ENCODE measurements at places on chromosomes 7 and 10.

- no peak for DNase-seq
Measured at GRCh38 chr7:138900035-138900828, 81.0 kb downstream of the KIAA1549 start.

- DNase-seq = no peak
Measured at GRCh38 chr10:3770611-3771110, 14.3 kb downstream of the KLF6 start.

DNA sequence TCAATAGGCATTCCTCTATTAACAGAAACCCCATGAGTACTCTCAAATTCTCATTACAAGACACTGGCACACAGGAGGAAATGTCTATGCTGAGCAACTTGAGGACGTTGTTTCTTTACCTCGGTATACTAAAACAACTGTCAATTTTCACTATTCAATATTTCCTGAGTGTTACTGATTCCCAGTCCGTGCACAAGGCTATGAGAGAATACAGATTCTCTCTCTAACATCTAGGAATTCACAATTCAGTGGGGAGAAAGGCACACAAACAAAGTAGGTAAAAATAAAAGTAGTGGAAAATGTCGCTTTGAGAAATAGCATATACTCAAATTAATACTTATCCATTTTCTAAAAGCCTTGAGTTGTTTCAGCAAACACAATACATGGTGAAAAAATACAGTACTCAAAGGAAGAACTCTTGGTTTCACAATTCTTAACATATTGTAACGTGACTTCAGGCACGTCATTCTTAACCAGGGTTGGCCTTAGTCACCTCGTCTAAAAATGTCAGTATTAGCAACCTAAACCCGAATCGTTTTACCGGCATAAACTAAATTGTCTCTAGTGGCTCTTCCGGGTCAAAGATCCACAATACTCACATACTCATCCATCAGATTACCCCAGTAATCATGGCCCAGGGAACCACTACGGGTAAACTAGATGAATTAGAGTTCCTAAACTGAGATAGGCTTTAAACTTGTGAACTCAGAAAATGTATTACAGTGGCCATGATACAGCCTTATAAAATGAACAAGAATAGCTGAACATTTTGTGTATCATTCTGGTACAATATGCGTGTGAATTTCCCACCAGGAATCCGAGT, 1.5 kb downstream of the IPMK start:
- no peak for DNase-seq

DNA sequence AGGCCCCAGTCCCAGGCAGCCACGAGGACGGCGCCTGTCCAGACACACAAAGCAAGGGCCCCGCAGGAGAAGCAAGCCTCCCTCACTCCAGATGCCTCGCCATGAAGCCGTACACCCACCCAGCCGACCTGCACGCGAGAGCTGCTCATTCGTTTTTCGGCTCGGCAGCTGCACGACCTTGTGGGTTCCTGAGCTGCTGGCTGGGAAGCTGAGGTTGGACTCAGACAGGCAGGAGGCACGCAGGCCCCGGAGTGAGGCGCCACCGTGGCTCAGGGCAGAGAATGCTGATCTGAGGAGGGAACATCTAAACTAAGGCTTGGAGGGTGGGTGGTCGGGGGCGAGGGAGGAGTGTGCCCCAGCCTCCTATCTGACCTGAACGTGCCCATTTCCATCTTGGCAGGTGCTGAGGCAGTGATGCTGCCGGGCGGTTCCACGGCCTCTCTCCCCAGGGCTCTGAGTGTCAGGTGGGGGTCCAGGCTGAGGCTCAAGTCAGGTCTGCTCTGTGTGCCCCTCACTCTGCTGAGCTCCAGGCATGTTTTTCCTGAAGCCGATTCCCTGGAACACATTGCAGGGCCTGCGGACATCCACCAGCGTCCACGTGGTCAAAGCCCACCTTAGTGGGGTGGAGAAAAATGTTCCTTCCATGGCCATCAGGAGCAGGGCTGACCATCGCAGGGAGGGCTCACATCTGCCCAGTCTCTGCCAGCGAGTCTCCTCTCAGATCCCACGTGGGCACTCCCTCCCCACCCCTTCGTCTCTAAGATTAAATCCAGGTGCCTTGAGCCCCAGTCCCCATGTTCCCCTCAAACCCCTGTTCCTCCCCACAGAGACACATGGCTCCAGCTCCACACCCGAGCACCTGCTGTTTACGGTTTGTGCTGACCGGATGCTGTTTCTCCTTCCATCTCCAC, 28.1 kb upstream of the FAM20C start:
- DNase-seq = no peak

- DNase-seq = no peak
Measured at GRCh38 chr10:95321554-95322301, 30.9 kb upstream of the PDLIM1 start.

DNA sequence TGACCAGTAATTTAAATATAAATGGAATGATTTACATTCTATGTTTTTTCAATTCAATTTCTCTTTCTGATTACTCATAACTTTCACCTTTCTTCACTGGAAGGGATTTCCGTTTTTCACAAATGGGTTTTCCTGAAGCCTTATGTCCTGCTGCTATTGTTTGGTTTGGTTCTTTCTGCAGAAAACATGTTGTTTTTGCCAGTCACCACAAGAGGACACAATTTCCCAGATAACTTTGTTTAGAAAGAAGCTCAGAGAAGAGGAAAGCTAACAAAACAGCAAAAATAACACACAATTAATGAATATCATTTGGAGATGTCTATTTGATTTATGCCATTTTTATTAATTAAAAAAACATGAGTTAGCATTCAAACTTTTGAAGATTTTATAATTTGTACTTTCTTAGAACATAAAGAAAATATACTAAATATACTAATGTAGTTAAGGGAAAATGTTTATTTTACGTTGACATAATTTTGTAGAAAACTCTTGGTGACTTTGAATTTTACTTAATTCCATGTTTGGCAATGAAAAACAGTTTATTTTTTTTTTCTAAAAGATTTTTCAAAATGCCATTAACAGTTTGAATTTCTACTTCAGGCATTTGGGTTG, 4.6 kb upstream of the TWIST1 start:
- DNase-seq = peak; percentile 85

DNA sequence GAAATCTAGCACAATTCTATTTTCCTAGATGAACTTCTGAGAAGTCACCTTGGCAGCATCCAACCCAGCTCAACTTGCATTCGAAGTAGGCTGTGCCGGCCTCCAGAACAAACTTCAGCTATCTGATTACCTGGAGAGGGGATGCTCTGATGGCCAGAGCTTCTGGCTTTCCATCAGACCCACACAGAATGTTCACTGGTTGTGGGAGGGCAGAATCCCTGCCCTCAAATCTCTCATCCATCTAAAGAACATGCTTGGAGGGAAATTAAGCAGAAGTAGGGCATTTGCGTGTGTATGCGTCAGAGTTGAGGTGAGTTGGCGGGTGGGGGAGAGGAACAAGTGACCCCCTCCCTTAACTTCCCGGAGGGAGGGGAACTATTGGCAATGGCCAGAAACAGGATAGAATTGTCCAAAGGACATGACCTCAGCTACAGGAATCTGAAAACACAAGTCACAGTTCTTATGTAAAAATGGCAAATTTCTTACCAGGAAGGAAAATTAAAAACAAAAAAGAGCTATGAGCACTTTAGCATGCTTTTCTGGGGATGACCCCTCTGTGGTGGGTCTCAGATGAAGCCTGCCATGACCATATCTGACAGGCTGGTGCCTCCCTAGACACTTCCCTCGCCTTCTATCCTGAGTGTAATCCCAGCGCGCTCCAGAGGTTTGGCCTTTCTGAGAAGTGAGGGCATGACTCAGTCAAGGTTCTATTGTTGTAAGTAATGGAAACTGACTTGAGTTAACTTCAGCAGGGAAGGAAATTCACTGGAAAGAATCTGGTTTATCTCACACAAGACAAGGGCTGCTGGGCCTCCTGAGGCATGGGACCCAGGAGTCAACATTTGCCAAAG, 278.8 kb downstream of the RPS24 start:
- no peak for DNase-seq

DNA sequence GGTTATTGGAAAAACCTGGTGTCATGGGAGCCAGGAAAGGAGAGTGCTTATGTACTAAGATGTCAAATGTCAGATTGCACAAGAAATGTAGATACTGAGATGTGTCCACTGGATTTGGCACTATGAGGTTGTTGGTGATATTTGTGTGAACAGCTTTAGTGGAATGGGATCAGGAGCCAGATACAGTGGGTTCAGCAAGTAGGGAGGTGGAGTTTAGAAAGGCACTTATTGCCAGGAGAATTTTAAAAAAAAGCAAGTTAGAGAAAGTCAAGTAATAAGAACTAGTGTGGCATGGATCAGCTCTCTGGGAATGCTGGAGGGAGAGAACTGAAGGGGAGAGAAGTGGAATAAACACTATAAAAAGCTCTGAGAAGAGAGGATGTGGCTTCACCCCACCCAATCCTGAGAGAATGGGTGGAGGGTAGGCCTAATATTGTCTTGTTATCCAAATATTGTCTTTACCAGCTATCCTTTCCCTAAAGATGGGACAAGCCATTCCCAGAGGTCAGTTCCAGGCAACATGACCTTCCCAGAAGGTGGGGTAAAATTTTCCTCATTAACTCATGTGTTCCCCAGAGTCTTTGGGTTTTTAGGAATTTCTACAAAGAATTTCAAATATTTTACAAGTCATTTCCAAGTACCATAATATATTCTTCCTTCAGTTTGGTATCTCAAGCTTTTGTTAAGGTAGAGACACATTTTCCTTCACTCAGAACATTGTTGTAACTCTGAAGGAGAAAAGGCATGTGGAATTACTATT, 42.3 kb downstream of the ENTPD1 start:
- DNase-seq = no peak

GRCh38 chr10:31418481-31418880, 99.5 kb downstream of the ZEB1 start:
- no peak for DNase-seq

DNA sequence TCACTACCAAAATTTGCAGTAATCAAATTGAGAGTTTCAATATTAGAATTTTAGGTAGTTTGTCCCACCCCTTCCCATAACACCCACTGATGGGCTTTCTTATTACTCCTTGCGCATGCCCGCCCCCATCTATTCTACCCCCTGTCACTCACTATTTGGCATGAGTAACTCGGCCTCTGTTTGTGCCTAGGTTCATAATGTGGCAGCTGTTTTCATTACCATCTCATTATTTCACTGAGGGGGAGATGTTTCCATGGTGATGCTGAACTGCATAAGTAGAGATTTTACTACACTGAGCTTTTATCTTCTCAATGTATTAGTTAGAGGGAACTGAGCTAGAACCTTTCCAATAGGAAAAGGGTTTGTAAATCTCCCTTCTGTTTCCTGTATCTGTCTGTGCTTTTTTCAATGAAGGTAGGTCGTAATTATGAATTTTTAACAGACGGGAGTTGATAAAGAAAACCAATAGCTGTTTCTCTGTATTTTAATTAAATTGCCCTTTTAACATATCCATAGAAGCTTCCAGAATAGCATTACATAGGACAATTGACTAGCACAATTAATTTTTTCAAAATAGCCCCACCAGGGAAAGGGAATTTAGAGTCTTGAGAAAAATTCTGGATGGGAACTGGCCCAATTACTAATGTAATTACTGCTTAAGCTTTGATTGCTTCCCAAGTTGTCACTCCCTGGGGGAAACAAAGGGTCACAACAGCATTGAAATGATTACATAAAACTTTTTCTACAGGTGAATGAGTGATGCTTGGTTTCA, 33.4 kb downstream of the PRPS1L1 start:
- DNase-seq = no peak

- DNase-seq = no peak
Measured at GRCh38 chr7:36742911-36743775, 18.8 kb upstream of the AOAH start.

- DNase-seq = no peak
Measured at GRCh38 chr7:30181736-30182522, 47.1 kb downstream of the MTURN start.

GRCh38 chr7:80088705-80089104, 45.9 kb upstream of the GNAI1 start:
- no peak for DNase-seq

DNA sequence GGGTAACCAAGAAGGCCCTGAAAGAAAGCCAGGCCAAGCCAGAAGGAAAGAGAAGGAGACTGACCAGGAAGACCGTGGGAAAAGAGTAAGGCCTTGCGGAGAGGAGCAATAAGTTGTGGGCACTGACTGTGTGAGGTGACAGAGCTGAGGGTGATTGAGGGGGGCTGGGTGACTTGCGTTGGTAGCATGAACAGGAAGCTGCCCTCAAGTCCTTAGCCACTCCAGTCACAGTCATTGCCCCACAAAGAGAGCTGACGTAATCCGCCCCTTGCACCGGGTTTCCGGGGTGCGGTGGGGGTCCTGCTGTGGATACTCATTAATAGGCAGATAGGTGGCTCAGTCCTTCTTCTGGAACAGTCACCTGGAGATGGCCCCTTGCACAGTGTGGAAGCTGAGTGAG, 16.1 kb upstream of the DMBT1 start:
- DNase-seq = no peak

- DNase-seq = no peak
Measured at GRCh38 chr10:78059906-78060702, 26.4 kb downstream of the RPS24 start.

DNA sequence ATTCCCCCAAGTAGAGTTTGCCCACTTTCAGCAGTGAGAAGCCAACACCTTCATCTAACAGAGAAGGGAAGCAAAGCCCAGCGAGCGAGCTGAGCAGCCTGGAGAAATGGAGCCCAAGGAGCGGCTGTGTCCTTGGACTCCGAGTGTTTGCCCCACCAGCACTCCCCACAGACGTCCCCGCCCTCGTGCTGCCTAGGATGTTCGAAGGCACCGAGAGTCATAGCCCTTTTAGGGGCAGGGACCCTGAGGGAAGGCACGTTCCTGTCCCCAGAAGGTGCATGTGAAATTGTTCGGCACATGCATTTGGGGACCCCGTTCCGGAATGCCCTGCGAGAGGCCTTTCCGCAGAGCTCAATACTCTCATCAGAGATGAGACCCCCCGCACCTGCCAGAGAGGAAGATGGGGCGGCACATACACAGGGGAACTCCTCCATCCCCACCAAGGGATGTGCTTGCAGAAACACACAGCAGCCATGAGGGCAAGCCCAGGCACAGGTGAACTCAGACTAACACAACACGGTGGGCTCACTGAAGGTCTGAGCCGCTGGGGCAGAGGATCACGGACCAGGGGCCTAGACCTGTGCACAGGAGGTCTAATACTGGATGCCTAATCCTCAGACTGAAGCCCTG, 131.0 kb downstream of the DLG5 start:
- DNase-seq = no peak

GRCh38 chr10:129518793-129519192, 51.8 kb downstream of the MGMT start:
- no peak for DNase-seq

- no peak for DNase-seq
Measured at GRCh38 chr10:122388287-122388997, 13.9 kb downstream of the PLEKHA1 start.

GRCh38 chr10:119296703-119297102, 89.3 kb downstream of the GRK5 start:
- DNase-seq = no peak

DNA sequence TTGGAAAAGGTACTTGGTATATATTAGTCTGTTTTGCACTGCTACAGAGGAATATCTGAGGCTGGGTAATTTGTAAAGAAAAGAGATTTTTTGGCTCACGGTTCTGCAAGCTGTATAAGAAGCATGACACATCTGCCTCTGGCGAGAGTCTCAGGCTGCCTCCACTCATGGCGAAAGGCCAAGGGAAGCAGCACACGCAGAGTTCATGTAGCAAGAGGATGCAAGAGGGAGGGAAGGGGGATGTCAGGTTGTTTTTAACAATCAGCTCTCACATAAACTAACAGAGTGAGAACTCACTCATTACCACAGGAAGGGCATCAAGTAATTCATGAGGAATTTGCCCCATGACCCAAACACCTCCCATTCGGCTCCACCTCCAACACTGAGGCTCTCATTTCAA, 484.8 kb upstream of the DPP6 start:
- no peak for DNase-seq

GRCh38 chr7:81605493-81605892, 164.4 kb downstream of the HGF start:
- no peak for DNase-seq

GRCh38 chr10:97718178-97718577, 4.6 kb downstream of the MARVELD1 start:
- no peak for DNase-seq
